ENCODE measurements at places on chromosomes 4 and X.
A peak's percentile ranks its signal among the peaks of the same experiment; 100 is the strongest.

GRCh38 chr4:161404346-161405110 lies 759.3 kb downstream of the FSTL5 start:
- no peak for DNase-seq

GRCh38 chrX:106903291-106903824 lies at the start of gene RIPPLY1:
TSS of gene RIPPLY1 (minus strand) at chrX:106903341. CDS start at chrX:106903287, 54 bp downstream.
- DNase-seq: no peak

GRCh38 chr4:89994176-89994873 lies 99.7 kb downstream of the MMRN1 start:
- no peak for DNase-seq

DNA sequence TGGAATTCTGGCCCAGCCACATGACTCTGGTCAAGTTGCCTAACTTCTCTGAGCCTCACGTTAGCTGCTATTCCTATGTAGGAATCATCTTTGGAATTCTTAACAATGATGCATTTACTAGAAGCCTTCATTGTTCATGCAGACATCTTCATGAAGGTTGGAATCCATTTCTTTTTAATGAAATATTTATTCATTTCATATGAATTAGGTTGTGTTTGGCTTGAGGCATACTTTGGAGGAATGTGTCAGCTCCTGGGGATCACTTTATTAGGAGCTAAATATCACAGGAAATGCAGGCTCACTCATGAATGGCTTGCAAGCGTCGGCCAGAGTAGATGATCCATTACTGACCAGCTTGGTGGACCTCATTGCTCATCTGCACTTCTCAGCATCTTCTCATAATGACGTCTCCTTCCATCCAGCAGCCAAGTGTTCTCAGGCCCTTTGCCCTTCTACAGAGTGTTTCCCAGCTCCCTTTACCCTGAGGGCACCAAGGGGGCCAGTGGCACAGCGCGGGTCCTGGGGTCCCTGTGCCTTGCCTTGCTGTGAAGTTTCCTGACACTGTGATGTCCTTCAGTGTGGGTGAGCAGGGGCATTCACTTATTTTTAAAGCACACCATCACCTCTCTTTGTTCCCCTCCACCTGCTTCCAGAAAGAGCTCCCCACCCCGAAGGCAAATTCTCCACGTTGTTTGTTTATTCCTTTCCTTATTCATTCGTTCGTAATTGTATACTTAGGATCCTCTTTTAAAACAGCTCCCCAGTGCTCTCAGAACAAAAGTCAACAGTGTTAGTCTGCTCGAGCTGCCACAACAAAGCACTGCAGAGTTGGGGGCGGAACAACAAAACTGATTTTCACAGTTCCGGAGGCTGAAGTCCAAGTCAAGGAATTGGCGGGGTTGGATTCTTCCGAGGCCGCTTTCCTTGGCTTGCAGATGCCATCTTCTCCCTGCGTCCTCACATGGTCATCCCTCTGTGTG lies 106.8 kb downstream of the STK32B start:
- DNase-seq: no peak

DNA sequence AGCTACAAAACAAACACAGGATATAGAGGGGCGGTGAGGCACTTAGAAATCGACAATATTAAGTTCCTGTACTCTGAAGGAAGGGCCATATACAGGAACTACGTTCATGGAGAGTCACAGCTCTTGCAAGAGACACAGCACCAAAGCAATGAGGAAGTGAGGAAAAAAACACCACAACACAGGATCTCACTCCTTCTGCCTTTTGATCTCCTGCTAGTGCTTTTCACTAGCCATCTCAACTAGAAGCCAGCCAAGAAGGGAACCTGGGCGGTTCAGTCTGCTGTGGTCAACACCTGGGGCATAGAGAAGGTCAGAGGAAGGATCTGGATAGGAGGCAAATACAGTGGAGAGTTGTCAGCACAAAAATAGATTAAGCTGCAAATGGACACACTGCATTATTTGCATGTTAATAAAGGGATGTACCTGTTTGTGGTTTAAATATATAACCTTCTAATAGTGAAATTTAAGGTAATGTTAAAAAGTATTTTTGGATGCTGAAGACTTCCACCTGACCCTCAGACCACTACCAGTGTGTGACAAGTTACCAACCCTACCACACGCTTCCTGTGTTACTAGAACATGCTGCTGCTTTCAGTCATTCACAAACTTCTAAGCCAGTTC lies 104.6 kb downstream of the DTHD1 start:
- peak; percentile 61 for DNase-seq

GRCh38 chrX:140715787-140716186 lies 6.2 kb downstream of the LINC00632 start:
- no peak for DNase-seq

DNA sequence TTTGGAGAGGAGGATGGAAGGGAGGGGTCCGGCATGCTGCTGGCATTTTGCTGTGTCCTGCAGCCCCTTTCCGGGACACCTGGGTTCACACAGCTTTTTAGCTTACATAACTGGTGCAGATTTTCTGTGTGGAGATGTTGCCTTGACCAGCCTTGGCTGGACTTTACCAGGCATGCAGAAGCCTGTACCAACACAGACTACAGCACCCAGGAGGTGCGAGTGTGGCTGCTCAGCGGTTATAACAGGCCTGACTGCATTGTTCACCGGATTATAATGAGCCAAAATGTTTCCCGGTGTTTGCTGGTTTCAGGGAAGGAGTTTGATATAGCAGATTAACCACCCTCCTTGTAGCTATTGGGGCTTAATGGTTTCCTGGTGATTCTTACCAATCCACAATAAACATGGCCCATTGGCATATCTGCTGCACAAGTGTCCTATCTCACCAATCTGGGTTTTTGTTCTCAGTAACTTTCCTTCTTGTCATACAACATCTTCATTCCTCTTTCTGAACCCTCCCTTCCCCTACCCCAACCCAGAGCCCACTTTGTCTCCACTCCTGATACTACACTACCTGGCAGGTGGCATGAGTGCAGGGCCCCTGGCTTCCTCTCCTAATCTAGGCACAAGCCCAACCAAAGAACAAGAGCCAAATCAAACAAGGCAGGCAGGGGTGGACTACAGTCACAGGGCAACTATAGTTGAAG lies 3.9 kb downstream of the RPL10 start:
- DNase-seq: no peak

GRCh38 chr4:184067931-184068554 lies 149.6 kb downstream of the ENPP6 start:
- DNase-seq: no peak

DNA sequence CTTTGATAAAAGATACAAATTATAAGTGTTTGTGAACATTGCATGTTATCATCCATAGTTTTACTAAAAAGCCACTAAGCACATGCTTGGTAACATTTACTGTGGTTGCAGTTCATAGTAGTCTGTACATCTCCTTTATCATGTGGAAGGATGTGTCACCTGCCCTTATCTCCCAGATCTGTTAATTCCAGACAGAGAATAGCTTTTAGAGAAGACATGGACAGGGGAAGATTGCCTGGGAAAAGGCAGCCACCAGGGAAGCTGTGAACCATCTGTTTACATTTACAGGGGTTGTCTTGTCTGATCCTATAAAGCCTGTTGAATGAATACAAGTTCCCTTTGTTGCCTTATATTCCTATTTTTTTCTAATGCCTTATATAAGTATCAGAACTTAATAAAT lies 396.0 kb downstream of the FAT4 start:
- DNase-seq: no peak

- no peak for DNase-seq
These were observed 42.0 kb downstream of the CENPE start for GRCh38 chr4:103156106-103156505.

GRCh38 chr4:109554971-109555370 lies 5.1 kb upstream of the MCUB start:
- DNase-seq: no peak

GRCh38 chr4:6633091-6633906 lies 7.2 kb upstream of the MRFAP1 start:
- DNase-seq: no peak

GRCh38 chr4:149830823-149831222 lies 15.2 kb upstream of the IQCM start:
- no peak for DNase-seq

GRCh38 chr4:10671366-10671765 lies 13.2 kb downstream of the CLNK start:
- DNase-seq: no peak

DNA sequence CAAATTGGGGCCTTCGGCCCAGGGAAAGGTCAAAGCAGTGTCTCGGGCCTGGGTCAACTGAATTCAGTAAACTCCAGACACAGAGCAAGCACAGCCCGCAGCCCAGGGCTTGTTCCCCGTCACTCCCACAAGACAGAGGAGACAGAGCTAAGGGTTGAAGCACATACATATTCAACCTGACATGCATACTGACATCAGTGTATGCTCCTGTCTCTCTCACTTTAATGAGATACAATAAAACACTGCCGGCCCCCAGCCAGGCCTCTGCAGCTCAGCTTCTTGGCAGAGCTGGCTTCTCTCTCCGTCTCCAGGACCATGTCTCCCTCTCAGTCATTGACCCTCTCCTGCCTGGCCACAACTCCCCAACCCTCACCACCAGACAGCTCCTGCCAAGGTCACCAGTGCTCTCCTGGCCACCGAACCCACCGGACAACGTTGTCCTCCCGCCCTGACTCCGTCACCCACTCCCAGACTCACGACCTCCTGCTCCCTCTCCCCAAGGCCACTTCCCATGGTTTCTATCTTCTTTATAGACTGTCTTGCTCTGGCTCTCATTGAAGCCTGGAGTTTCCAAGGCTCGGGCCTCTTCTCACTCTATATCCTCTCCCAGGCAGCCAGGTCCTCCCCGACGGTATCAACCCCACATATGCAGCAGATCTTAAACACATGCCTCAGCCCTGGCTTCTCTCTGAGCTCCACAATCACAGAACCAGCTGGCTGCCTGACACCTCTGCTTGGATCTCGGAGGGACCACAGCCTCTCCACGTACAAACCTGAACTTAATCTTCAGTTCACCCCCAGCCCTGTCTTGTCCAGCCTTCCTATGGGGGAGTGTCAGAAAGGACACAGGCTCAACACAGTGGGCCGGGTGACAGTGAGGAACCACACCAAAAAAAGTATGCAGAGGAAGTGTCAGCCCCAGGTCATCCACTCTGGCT lies 67.7 kb upstream of the C4orf50 start:
- DNase-seq: no peak

- no peak for DNase-seq
These were observed 211.4 kb downstream of the FMR1NB start for GRCh38 chrX:148192547-148192946.

GRCh38 chr4:38837849-38838248 lies 18.8 kb downstream of the TLR6 start:
- DNase-seq: peak; percentile 23

DNA sequence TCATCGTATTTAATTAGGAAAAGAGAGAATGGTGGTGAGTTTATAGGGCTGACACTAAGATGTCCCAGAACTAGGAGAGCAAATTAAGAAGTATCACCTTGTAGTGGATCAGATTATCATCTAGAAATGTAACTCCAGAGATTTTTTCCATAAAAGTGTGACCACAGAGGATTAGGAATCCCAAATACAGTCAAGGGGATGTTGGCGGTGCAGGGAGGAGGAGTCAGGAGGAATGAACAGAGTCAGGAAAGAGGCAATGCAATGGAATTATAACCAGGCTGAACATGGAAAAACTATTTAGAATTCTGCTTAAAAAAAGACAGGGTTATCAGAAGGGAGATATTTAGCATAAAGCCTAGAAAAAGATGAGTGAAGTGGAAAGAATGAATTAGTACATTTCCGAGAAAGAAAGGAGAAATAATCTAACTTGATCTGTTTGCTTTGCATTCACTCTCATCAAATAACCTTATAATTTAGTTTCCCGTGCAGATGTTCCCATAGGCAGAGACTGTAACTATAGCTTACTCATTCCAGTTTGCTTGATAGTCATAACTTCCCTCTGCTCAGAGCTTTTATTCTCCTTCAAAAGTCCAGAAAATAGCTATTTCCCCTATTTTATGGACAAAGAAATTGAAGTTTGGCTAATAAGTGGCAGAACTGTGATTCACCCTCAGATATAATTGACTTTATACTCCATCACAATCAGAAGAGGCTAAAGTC lies 56.4 kb downstream of the SCFD2 start:
- no peak for DNase-seq

Data from kidney capillary endothelial cell (primary cell).